Esophagus squamous epithelium (tissue), 5 donors: ENCODE measurements at places on chromosomes 16 and 17.

DNA sequence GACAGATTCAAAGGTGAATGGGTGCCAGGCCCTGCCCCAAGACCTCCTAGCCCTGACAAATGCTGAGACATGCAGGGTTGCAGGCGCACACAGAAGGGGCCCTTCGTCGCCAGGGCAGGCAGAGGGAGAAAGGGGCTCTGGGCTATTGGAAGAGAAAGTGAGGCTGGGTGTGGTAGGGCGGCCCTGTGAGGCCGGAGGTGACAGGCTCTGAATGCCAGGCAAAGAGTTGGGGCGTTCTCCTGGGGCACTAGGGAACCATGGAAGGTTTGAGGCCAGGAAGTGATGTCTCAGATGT is 26.4 kb upstream of the NXPH3 start:
- DNase-seq: no peak

DNA sequence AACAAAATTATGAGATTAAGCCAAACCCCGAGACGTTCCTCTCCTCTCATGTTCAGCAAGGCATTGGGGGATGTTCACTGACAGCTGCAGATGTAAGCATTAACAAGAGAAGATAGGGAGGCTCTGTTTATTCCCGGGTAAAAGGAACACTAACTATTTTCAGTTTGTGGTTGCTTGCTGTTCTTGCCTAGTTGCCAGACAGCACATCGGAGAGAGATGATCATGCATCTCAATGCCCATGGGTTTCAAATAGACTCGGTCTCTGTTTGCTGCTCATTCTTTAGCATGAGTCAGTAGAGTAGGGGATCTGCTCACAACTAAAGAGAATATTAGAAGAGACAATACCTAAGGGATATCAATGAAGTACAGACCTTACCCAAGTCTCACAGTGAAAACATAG is 78.3 kb downstream of the TMEM100 start:
- DNase-seq: no peak

DNA sequence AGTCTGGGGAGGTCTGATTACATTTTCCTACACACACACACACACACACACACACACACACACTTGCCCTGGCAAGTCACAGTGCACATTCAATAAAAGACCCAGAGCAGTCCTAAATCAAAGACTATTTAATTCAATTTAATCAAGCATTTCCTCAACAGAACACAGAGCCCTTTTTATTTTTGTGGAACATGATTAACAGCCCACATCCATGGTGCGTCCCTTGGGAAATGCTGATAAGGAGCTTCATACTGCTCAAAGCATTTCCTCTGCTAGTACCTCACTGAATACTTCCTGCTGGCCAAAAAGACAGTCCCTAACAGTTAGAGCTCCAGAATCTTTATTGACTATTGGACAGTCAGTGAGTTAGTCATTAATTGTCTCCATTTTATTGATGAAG is 43.1 kb upstream of the MYH10 start:
- no peak for DNase-seq

DNA sequence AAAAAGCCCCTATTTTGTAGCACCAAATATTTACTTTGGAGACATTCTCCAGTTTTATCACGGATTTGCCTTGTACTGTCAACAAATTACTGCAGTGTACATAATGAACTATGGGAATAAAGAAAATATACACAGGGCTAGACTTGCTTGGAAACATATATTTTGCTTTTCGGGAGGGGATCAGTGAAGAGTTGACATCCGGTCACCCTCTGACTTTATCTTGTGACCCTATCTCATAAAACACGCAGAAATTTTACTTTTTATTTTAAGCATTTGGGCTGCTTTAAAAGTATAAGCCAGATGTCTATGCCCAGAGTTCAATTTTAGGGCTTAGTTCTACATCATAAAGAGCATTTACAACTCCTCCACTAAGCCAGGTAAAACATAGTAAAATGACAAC is 630.7 kb downstream of the TOX3 start:
- no peak for DNase-seq

GRCh38 chr16:89867918-89868317 is 5.5 kb upstream of the TCF25 start:
- DNase-seq: no peak

- no peak for DNase-seq
Measured at GRCh38 chr17:10201680-10202079, 3.3 kb upstream of the GAS7 start.

GRCh38 chr17:60914078-60914477 is 236.4 kb downstream of the BCAS3 start:
- no peak for DNase-seq

DNA sequence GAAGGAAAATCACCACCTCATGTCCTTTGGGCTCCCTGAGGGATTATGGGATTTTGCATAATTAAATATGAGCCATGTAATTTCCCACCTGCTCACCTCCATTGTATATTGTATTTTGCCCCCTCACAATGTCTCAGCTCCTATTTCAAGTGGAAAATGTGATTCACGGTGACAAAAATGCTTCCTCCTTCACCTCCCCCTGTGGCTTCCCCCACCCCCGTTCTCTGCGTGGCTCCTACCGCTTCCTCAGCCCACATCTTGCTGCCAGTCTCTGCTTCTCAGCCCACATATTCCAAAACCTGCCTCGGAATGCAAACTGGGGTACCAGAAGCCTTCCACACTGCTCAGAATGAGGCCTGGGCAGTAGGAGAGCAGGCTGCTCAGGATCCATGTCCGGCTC is 394.5 kb upstream of the C16orf82 start:
- DNase-seq: no peak

- DNase-seq: no peak
Measured at GRCh38 chr17:20975566-20975965, 67.2 kb downstream of the USP22 start.

DNA sequence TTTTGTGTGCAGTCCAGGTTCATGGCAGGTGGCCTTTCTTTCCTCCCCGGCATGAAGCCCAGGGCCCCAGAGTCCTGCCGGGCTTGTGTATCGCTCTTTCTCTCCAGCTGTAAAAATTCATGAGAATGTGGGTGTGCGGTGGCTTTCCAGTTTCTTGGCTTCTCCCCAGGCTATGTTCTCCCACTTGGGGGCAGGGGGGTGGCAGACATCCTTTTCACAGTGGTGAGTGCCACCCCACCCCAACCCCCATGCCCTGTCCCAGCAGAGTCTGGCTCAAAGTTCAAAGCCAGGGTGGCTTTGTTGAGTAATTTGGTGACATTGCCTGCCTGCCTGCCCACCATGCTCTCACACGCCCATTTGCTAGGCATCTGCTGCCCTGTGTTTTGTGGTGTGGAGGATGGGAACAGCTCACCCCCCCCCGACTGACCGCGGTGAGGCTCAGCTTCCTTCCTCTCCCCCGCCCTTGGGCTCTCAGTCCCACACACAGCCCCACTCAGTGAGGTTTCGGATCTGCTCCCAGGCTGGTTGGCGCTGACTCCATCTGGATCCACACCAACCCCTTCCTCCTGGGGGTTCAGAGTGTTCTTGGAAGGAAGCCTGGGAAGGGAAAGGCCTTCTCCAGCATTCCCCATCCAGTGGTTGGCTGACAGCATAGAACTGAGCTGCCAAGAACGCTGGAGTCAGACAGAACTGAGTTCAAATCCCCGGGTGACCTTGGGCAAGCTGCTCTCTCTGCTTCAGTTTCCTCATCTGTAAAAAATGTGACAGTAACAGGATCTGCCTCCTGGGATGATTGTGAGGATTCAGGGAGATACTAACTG is 36.0 kb downstream of the CHD9 start:
- DNase-seq: peak; percentile 52

GRCh38 chr17:40100669-40101366 is 429 bp upstream of the NR1D1 start:
- DNase-seq: peak; percentile 81

GRCh38 chr16:24188021-24188542 is 68.1 kb upstream of the CACNG3 start:
- DNase-seq: no peak

DNA sequence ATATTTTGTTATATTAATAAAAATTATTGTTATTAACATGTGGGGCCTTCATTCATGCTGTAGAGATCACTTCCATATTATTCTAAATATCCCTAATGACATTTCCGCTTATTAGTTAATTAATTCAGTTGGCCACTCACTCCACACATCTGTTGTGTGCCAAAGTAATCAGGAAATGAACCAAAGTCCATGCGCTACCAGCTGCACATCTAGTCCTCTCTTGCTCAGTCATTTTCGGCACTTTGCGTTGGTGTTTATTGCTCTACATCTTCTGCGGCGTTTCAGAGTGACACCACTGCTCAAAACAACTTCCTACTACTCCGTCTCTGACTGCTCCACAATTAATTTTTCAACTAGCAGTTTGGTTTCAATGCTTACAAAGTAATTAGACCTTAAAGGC is 101.4 kb upstream of the ZFHX3 start:
- no peak for DNase-seq

DNA sequence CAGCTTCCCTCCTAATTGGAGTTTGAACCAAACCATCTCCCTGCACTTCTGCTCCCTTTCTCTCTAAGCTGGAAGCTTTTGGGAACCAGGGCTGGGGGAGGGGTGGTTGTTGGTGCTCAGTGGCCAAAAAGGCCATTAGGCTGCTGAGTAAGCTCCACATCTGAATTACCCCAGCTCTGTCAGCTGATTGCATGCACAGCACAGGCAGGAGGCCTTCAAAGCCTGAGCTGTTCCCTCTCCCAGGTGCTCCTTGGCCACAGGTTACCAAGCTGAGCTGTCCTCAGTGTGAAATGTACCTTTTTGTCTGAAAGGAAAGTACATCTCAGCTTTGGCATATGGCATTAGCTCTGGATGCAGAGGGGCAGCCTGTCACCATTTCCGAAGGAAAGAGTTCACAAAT is 6.2 kb upstream of the TBKBP1 start:
- no peak for DNase-seq

DNA sequence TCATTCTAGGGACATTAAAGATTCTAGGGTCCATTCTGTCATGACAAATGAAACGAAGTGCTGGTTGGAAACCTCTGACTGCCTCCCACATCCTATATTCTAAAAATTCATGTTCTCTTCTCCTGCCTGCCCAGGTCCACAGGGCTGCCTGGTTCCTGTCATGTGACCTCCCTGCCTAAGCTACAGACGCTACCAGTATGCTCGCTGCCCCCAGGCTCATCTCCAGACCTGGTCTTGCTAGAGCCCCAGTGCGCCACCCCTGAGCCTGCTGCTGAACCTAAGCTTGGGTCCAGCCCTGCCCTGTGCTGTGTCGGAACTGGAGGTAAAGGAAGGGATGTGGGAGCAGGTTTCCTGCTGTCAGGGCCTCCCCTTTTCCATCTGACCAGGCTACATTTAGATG is 231.6 kb upstream of the CDH5 start:
- no peak for DNase-seq
